Muscle of back (tissue), 13 donors: ENCODE measurements at places on chromosomes 4 and X. TPM values are rescaled to one million over a fixed set of nuclear protein-coding genes. Genes with fewer than 3 reads are reported as not detected.

DNA sequence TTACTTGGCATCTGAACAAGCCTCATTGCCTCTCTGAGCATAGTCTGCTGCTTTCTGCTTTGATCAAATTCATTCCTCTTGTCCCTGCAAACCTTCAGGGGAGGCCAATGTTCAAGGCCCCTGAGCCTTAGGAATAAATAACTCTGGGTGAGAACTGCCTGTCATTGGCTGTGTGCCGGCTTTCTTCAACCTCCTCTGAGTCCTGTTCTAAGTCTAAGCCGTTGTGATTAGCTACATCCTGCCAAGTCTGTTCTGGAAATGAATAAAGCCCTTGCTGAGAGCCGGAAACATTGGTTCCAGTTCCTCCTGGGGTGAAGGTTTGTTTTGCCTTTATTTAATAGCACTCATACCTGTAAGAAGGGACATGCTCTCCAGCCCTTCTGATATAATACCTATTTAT lies 13.8 kb downstream of the RNF4 start:
- DNase-seq, result peak; percentile 54

The PPP4R3C gene
- not detected for polyA plus RNA-seq

The PNCK gene
- polyA plus RNA-seq, result 7.8 TPM

DNA sequence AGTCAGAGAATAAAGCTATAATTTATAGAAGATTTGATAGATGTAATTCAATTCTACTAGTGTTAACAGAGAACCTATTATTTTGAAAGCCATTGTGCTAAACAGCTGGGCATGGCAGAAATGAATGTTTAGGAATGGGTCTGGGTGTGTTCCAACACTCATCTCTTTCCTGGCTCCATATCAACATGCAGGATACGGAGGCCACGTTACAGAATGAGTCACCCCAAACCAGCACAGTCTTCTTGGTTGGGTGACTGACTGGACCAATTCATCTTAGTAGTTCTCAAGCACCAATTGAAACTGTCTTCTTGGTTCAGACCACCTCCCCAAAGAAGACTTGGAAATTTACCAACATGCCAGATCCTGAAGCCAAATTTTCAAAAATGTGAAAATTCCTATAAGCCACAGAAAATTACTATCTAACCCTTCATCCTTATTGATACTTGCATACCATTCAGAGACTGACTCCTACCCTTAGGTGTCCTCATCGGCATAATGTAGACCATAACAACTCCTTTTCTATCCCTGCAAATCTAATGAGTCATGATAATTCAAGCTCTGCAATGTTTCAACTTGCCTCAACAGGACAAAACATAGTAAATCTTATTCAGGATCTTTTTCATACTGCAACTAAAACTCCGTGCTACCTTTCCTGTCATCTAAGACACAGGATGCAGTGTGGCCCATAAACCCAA lies 52.0 kb upstream of the ATOH1 start:
- DNase-seq, result peak; percentile 20

- no peak for DNase-seq
These were observed 718.7 kb upstream of the TENM3 start for GRCh38 chr4:181524499-181524898.

DNA sequence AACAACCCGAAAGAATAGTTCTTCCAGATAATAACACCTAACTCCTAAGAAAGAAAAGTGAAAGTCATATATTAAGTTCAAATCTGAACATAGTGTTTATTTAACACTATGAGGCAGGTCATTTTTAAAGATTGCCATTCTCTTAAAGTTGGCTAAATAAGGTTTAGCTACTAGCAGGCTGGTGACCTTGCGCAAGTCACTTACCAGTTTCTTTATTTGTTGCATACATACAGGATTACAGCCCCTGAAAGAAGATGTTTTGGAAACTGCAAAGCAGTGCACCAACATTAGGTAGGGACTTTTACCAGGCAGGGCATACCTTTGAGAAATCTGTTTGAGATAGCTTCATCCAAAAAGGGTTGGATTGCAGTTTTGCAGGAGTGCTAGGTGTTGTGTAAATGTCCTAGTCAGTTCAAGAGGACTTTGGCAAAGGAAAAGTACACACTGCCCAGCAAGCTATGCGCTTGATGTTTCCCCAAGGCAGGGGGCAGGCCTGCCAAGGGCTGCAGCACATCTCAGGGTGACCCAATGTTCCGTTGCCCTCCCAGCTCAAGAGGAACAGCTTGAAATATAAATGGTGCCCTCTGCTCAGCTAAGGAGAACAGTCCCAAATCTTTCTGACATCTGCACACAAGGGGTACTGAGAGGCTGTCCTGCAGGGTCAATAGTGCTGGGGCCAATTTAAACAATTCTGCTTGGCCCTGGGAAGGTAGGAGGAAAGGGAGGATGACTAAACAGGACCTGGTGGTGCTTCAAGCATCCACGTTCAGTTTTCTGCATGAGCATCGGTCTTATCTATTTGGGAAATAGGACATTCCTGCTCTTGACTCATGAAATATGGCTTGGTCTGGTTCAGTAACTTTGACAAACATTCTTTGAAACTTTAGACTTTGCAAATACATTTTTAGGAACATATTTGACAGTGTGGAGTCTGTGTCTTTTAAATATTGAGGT lies 130.8 kb downstream of the COL4A6 start:
- DNase-seq, result no peak

- no peak for DNase-seq
These were observed 4.8 kb downstream of the NOP14 start for GRCh38 chr4:2958446-2958845.

The LARP7 gene
- polyA plus RNA-seq, result 59.3 TPM

DNA sequence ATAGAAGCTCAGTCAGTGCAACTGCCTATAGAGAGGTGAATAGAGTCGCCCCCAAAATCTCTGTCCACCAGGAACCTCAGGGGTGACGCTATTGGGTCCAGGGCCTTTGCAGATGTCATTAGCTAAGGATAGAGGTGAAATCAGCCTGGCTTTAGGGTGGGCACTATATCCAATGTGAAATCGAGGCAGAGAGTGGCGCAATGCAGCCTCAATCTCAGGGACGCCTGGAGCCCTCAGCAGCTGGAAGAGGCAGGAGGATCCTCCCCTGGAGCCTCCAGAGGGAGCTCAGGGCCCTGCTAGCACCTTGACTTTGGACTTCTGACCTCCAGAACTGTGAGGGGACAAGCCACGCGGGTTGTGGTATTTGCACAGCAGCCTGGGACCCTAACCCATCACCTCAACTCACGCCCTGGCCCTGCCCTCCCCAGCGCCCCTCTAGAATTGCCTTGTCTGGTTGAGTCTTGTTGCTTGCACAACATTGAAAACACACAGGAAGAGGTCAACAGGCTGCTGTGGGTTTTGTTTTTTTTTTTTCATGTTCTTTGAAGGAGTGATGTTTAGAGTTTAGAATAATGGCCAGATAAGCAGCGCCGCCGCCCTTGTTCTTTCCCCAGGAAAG lies 89.4 kb upstream of the PSAPL1 start:
- no peak for DNase-seq

GRCh38 chr4:86894455-86894854 lies 2.2 kb upstream of the C4orf36 start:
- no peak for DNase-seq

GRCh38 chrX:39614680-39614998 lies 483.1 kb downstream of the BCOR start:
- no peak for DNase-seq

The EDA2R gene
- polyA plus RNA-seq, result 8.4 TPM

The SEPSECS gene
- polyA plus RNA-seq, result 9.7 TPM
